ENCODE measurements at places on chromosomes 11 and 22. TPM values are rescaled to one million over a fixed set of nuclear protein-coding genes. Genes with fewer than 3 reads are reported as not detected.

PLA2G3 gene
- polyA plus RNA-seq = not detected

RPS6KA4 gene
- polyA plus RNA-seq = 16.7 TPM

NFAM1 gene
- not detected for polyA plus RNA-seq

PANX2 gene
- polyA plus RNA-seq = 6.4 TPM

CCDC117 gene
- 24.8 TPM for polyA plus RNA-seq

ART5 gene
- not detected for polyA plus RNA-seq

CRY2 gene
- 35.1 TPM for polyA plus RNA-seq

DNAJB13 gene
- not detected for polyA plus RNA-seq

CLTCL1 gene
- 14.1 TPM for polyA plus RNA-seq

CAPRIN1 gene
- 243 TPM for polyA plus RNA-seq

SLC5A12 gene
- polyA plus RNA-seq = not detected

SF1 gene
- 72.7 TPM for polyA plus RNA-seq

OR2D2 gene
- polyA plus RNA-seq = not detected

MAPK8IP2 gene
- polyA plus RNA-seq = 48.0 TPM

ART1 gene
- not detected for polyA plus RNA-seq

ACER3 gene
- 14.9 TPM for polyA plus RNA-seq

NXPE4 gene
- polyA plus RNA-seq = not detected

PATE2 gene
- not detected for polyA plus RNA-seq

MPZL3 gene
- 3.6 TPM for polyA plus RNA-seq

APOL6 gene
- polyA plus RNA-seq = not detected

MALAT1 gene
- 1,383 TPM for polyA plus RNA-seq

KIF18A gene
- polyA plus RNA-seq = 0.48 TPM
